ENCODE measurements at places on chromosomes 3 and 15. TPM values are rescaled to one million over a fixed set of nuclear protein-coding genes. Genes with fewer than 3 reads are reported as not detected.

DNA sequence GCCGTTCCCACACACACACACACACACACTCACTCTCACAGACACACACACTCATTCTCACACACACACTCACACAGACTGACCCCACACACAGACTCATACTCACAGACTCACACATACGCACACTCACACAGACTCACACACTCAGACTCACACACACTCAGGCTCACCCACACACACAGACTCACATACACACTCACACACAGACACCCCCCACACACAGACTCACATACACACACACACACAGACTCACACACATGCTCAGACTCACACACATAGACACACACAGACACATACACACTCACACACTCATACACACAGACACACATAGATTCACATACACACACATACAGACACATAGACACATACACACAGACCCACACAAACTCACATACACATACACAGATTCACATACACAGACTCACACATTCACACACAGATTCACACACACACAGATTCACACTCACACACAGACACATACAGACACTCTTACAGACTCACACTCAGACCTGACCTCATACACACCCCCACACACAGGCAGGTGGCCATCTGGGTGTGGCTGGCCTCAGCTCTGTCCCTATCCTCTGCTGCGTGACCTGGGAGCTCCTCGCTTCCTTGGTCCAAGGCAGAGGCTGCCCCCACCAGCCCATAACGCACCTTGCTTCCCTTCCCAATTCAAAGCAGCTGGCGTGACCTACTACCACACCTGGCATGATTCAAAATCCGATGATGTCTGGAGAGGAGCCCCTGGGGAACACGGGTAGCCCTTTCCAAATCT, 1.9 kb downstream of the C3orf22 start:
- no peak for DNase-seq

GRCh38 chr3:153038779-153039178, 123.2 kb upstream of the RAP2B start:
- DNase-seq, result no peak

DNA sequence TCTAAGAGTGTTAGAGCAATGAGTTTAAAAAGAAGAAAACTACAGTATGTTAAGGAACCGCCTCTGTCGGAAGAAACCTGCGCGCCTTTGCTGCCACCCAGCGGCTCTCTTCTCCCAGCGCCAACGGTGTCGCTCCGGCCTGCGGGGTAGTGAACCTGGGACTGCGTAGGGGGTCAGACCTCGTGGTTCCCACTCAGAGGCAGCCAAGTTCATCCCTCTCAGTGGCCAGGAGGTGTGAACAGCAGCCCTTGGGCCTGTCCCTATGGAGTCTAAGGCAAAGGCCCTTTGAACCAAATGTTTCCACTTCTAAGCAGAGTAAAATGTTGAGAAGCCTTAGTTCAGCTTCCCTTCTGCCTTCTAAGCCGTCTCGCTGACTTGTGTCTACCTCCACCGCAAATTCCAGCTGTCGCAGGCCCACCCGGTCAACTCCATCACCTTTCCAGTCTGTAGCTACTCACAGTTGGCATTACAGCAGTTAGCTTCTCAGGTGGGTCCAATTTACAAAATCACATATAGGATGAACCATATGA, 980 bp upstream of the RAB27A start:
- peak; percentile 73 for DNase-seq

- DNase-seq, result no peak
Observed at GRCh38 chr3:70137366-70137765, 137.8 kb downstream of the SAMMSON start.

DNA sequence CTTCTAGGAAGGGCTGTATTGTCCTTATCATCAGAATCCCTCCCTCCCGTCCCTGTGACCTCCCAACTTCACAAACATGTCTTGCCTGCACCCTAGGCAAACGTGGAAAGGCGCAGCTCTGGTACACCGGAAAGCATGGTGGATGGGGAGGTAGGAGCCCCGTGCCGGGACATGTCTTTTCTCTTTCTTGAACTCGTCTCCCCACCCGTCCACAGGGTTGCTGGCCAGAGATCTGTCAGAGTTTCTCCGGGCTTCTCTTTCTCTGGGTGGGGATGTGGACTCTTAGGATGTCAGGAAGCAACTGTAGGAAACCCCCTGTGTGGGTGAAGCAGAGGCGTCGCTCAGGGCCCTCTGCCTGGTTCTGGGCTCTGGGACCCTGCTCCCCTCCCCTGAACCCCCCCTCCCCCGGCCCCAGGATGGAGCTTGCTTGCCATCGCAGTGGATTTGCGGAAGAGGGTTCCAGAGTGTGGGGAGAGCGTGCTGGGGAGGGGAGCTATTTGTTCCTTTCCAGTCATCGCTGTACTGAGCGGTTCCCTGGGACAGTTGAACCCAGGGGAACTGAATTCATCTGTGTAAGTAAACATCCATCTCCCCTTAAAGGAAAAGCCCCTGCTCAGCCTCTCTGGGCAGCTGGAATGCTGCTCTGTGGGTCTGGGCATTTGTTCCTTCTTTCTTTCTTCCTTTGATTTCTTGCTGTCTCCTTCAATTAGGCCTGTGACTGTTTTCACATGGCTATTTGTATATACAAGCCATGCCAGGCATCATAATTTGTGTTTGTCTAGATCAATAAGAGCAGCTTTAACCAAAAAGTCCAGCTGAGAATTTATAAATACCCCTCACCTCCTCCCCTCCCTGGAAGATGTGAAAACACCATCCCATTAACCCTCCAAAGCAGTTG, 72.8 kb downstream of the SMAD3 start:
- no peak for DNase-seq

DNA sequence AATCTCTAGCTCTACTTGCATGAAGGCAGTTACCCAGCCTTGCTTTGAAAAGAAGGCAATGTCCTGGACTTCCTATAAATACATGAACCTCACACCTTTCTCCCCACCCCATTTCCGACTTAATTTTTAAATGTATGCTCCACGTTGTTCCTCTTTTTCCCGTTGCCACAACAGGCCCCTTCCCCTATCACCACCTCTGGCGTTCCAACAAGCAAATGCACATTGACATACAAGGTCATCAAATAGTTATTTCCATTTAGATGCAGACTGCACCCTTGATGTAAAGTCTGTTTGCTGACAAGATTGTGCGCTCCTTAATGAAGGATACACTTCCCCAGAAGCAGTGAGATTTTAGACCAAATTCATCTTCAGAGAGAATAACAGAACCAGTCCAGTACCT, 260.7 kb upstream of the UMPS start:
- DNase-seq, result no peak

GRCh38 chr3:188526057-188526456, 372.1 kb downstream of the LPP start:
- no peak for DNase-seq

DNA sequence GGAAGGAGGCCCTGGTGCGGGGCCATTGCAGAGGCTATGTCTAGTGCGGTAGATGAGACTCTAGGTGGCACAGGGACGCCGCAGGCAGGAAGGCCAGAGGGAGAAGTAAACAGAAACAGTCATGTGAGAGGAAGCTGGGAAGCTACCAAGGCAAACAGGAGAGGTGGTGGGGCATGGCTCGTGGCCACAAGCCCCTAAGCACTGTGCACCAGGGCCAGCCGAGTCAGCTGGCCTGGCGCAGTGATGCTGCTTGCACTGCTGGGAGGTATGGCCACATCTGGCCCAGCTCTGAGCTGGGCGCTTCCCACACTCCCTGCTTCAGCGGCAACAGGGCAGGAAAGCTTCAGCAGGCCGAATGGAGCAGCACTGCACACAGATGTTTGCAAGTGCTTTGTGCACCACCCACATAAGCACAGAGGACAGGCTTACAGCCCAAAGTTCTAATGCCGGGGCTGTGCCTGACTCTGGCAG, 76.6 kb downstream of the SRGAP3 start:
- no peak for DNase-seq

- no peak for DNase-seq
Observed at GRCh38 chr15:81161160-81161673, 27.1 kb downstream of the CFAP161 start.

- DNase-seq, result no peak
Observed at GRCh38 chr15:100818927-100819326, 60.7 kb upstream of the ALDH1A3 start.

Gene ACTR8
- 27.8 TPM for polyA plus RNA-seq

Gene COPG1
- polyA plus RNA-seq, result 150 TPM

DNA sequence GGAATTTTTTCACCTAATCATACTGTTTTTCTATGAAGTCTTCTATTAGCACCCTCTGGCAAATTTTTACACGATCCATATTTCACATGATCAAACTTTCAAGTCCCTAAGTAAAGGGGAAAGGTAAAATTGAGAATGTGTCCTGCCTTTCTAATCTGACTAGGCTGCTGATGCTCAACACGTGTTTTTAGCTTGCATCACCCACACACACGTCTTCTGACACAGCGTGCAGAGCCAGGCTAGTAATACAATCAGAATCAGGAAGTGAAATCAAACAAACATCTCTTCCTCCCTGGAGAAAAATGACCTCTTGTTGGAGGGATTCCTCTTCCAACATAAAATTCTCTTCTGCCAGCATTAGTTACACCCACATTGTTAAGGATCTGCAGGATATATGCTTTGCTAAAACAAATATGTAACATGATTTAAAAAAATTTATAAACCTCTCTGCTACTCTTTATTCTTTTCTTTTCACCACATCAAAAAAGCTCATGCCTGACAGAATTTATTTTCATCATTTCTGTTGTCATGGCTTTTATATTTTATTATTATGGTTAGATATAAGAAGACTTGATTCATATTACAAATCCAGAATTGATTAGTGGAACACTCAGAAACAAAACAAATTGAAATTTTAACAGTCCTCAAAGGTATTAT, 122.4 kb downstream of the RAP2B start:
- DNase-seq, result no peak

Gene STRC
- polyA plus RNA-seq, result 0.64 TPM

- DNase-seq, result no peak
Observed at GRCh38 chr15:77980098-77980497, 97.4 kb downstream of the TBC1D2B start.

DNA sequence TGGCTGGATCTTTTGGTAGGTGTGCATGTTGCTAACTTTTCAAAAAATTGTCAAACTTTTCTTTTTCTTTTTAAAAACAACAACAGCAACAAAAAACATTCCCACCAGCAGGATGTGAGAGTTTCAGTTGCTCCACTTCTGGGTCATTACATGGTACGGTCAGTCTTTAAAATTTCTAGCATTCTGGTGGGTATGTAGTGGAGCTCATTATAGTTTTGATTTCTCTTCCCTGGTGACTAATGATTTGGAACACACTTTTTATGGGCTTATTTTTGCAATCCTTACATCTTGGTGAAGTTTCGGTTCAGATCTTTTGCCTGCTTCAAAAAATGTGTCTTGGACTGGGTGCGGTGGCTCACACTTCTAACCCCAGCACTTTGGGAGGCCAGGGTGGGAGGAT, 19.3 kb downstream of the ATP1B3 start:
- DNase-seq, result no peak

DNA sequence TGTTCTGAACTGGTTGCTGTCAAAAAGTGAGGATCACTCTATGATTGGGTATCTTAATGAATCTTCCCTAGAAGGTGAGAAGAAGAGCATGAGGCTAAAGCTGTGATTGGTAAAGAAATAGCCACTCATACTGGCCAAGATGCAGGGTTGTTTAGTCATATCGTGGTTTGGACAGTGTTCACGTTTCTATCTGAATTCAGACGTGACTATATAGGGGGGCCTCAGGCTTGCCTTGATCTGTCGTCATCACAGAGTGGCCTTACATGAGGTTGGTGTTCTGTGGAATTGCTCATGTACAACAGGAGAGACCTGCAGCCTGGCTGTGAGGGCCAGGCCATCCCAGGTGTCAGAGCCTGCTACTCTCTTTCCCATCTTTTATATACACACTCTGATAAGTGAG, 12.4 kb downstream of the RTP2 start:
- no peak for DNase-seq

GRCh38 chr3:4517643-4518311, 24.6 kb downstream of the ITPR1 start:
- DNase-seq, result no peak

Gene GOLGA8T
- not detected for polyA plus RNA-seq

GRCh38 chr3:25289663-25290062, 138.4 kb upstream of the RARB start:
- no peak for DNase-seq

Gene PAK6
- polyA plus RNA-seq, result 5.7 TPM

- no peak for DNase-seq
Observed at GRCh38 chr3:18119866-18120265, 305.3 kb downstream of the SATB1 start.

Gene P2RY14
- polyA plus RNA-seq, result 1.1 TPM

DNA sequence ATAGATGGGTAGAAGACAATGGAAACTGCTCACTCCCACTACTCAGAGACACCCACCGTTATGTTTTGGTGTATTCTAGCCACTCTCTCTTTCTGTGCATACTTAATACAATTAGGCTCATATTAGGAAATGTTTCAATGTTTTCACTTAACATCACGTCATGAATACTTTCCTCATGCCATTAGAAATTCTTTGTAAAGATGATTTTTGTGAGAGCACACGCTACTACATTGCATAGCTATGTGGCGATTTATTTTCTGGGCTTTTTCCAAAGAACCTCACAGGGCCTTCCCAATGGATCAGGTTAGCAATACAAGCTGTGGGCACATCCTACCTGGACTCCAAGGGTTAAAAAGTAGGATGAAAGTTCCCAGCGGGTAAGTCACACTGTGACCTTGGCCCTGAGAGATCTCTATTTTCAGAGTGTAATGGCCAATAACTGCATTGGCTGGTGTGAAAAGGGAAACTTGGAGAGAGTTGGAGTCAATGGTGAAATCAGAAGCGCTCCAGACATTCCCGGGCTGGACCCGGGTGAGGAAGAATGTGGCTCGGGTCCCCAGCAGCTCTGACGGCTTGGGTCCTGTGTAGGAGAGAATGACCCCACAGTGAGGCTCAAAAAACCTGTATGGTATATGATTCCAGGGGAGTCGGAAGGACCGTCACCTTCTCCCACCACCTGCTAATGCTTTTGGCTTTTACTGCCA, 25.8 kb upstream of the TGM5 start:
- no peak for DNase-seq

DNA sequence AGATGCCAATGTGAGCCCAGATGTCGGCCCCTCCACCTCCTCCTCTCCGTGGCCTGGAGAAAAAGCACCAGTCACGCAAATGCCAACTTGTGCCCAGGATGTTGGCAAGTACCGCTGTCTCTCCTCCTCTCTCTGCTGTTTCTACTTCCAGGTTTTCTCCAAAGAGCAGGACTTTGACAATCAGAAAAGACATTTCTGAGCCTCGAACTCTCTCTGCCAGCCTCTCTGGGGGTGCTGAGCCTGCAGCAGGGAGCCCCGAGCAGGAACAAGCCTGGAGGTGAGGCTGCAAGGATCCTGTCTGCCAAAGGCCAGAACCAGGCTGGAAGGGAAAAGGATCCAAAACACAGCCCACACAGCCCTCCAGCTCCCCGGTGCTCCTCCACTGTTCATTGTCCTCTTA, 89.7 kb downstream of the SEC22A start:
- no peak for DNase-seq

Gene CKMT1B
- polyA plus RNA-seq, result 3.7 TPM

Gene EIF1B
- polyA plus RNA-seq, result 105 TPM

GRCh38 chr3:193662757-193663322, 69.8 kb downstream of the OPA1 start:
- DNase-seq, result no peak

- no peak for DNase-seq
Observed at GRCh38 chr3:194941956-194942511, 256.4 kb downstream of the FAM43A start.

Gene INKA1
- 12.0 TPM for polyA plus RNA-seq

All from left renal pelvis (tissue), 4 donors.